ENCODE measurements at places on chromosomes 12 and 14. TPM values are rescaled to one million over a fixed set of nuclear protein-coding genes. Genes with fewer than 3 reads are reported as not detected.

DNA sequence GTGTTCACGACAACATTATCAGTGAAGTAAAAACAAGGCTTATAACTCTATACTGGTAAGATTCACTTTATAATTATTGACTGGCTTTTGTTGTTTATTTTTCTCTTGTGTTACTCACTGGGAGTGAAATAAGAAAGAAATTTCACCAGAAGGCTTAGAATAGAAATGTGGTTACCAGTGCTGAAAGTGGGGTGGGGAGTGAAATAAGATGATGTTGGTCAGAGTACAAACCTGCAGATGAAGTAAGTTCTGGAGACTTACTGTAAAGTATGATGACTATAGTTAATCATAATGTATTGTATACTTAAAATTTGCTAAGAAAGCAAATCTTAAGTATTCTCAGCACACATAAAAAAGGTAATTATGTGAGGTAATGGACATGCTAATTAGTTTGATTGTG lies 198.4 kb downstream of the KLHL28 start:
- DNase-seq = no peak

Gene AMIGO2
- total RNA-seq = 2.0 TPM

Gene PITPNM2
- 55.9 TPM for total RNA-seq

GRCh38 chr12:108603743-108604142 lies 5.9 kb upstream of the TMEM119 start:
- no peak for DNase-seq

Gene AQP2
- total RNA-seq = 0.05 TPM

Gene SLC2A14
- total RNA-seq = 0.19 TPM

GRCh38 chr12:89470741-89471509 lies 53.7 kb downstream of the GALNT4 start:
- DNase-seq = no peak

Gene IAPP
- 0.14 TPM for total RNA-seq

- no peak for DNase-seq
Observed at GRCh38 chr12:107439026-107439738, 246.4 kb upstream of the PWP1 start.

Gene KRT83
- total RNA-seq = 0.33 TPM

Gene ESYT1
- 63.4 TPM for total RNA-seq

DNA sequence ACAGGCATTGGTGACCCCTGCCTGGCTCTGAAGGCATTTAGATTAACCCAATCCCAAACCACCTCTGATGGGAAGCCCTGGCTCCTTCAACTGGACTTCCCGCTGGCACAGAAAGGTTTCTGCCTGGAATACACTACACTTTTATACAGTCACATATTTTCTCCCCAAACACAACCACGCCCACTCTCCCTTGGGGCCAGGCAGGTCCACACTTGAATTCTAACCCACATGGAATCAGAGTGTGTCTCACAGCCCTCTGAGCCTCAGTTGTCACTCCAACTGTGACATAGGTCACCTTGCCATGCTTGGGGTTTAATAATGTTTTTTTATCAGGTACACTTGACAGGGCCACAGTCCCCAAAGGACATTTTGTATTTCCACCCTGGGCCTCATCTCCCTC lies 368.6 kb downstream of the BCL11B start:
- no peak for DNase-seq

- no peak for DNase-seq
Observed at GRCh38 chr12:113689047-113689610, 217.5 kb upstream of the LHX5 start.

DNA sequence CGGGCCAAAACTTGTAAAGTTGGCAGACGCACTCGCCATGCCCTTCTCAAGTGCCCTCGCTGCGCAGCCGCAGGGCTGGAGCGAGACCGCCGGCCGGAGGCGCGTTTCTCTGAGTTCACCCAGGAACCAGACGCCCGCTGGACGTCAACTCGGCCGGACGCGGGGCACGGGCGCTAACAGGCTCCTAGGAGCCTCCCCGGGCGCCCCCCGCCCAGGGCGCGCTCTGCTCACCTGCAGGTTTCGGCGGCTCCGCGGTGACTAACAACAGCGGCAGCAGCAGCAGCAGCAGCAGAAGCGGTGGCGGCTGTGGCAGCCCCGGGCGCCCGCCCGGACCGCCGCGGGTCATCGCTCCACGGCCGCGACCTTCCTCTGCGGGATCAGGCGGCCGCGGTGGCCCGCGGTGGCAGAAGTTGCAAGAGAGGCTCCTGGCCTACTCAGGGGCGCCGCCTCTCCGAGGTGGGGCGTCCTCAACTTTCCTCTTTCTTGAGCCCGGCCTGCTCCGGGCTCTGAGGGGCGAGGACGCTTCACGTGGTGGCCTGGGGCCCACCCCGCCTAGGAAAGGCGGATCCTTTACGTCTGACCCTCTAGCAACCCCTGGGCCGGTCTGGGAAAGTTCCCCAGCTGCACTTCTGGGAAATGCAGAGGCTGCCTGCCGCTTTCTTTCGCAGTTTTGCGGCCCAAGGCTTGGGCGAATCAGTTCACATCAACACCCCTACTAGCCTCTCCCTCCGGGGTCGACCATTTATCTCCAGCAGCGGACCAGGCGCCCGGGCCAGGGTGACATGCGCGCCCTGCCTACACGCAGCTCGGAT lies at the start of gene PLBD1:
PLBD1 (minus strand) TSS at position 533 of the 812 bp plus-strand sequence; CDS start at position 346, 187 bp downstream.
- DNase-seq = no peak

- DNase-seq = no peak
Observed at GRCh38 chr12:3805077-3805476, 52.2 kb upstream of the CRACR2A start.

DNA sequence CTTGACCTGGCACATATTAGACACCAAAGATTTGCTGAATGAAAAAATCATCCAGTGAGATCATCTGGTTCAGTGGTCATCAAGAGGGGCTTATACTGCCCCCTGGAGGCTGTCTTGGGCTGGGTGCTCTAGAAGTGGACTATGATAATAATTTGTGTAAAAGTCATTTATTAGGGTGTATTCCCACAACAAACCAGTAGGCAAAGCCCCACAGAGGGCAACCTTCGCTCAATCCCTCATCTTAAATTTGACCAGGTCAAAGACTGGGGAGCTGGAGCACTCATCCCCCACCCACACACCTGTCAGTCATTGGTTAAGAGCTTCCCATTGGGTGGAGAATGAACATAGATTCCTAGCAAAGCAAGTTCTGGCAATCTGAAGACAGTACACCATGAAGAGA lies 20.0 kb upstream of the FICD start:
- DNase-seq = no peak

DNA sequence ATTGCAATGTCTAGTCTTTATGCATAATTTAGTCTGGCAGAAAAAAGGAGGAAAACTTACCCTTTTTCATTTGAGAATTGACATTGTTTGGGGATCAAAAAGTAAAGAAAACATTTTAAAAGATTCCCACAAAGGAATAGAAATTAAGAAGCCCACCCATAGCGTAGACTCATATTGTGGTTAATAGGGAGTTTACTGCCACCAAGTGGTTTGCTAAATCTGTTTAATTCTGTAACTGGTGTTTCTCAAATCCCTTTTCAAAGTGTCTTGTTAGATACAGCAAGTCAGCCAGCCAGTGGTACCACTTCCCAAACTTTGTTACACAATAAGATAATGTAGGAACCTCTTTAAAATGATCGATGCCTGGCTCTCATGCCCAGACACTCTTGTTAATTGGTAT lies 180.3 kb downstream of the IPO8 start:
- DNase-seq = no peak

Gene PLEKHD1
- total RNA-seq = 0.09 TPM

DNA sequence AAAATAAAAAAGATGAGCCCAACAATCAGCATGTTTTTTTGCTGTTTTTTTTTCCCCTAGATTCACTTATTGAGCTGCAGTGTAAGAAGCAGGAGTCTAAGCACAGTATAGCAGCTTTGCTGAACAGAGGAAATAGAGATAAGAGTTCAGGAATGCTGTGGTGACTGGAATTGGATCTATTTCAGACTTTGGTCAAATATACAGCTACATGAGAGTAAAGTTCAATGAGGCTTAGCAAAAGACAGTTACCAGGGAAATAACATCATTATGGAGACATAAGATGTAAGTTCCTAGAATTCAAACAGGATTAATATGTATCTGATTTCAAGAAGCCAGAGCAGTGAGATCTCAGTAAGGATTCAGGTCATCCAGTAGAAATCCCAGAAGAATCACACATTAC lies 613.0 kb downstream of the RPS29 start:
- DNase-seq = no peak

GRCh38 chr14:99348816-99349614 lies 77.0 kb upstream of the BCL11B start:
- no peak for DNase-seq

GRCh38 chr14:45254771-45255170 lies 1.8 kb upstream of the MIS18BP1 start:
- DNase-seq = no peak

Gene PTPRB
- total RNA-seq = 2.3 TPM

Gene ASCL1
- total RNA-seq = 17.8 TPM

Gene TAS2R46
- 0.61 TPM for total RNA-seq

Gene INSM2
- total RNA-seq = 0.05 TPM

Gene NOXRED1
- total RNA-seq = 0.19 TPM

- no peak for DNase-seq
Observed at GRCh38 chr12:28303192-28303591, 112.9 kb downstream of the CCDC91 start.

Gene DRAM1
- total RNA-seq = 8.2 TPM

DNA sequence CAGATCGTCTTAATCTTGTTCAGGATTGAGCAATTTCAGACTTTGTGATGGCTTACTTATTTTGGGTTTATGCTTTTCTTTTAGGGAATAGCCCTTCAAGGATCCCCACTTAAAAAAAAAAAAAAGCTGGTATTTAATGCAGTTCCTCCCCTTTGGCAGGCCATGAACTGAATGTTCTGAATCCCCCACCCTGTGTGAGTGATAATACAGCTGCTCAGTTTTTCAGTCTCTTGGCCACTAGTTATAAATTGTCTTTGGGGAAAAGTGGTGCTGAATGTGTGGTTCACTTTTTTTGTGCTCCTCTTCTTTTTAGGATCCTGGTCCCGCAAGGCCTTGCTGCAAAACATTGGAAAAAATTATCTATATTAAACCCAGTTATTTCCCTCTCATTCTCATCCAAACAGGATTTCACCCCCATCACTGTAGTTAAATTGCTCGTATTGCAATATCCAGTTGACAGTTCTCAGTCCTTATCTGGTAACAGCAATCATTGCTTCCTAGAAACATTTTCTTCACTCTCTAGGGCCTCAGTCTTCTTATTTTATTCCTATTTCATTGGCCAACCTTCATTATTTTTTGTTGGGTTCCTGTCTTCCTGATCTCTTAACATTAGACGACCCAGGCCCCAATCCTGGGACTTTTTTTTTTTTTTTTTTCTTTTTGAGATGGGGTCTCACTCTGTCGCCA lies 73.1 kb upstream of the PAWR start:
- no peak for DNase-seq

Data from thymus (tissue), 14 donors.